ENCODE measurements at places on chromosomes 12 and 14.

- DNase-seq, result no peak
Measured at GRCh38 chr14:20417250-20418186, 4.2 kb upstream of the TEP1 start.

- DNase-seq, result no peak
Measured at GRCh38 chr12:4421590-4422031, 24.0 kb downstream of the FGF6 start.

DNA sequence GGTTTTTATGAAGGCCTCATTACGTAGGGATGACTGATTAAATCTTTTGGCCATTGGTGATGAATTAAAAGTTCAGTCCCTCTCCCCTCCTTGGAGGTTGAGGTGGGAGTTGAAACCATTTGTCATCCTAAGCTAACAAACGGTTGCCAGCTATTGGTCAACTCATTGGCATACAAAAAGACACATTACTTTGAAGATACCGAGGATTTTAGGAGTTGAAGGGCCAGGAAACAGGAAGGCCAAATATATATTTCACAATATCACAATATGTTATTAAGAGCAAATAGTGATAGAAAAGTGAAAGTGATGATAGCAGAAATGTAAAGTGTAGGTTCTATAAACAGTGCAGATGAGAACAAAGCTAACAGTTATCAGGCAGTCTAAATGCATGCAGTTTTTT lies 24.4 kb downstream of the RCOR1 start:
- DNase-seq, result no peak

DNA sequence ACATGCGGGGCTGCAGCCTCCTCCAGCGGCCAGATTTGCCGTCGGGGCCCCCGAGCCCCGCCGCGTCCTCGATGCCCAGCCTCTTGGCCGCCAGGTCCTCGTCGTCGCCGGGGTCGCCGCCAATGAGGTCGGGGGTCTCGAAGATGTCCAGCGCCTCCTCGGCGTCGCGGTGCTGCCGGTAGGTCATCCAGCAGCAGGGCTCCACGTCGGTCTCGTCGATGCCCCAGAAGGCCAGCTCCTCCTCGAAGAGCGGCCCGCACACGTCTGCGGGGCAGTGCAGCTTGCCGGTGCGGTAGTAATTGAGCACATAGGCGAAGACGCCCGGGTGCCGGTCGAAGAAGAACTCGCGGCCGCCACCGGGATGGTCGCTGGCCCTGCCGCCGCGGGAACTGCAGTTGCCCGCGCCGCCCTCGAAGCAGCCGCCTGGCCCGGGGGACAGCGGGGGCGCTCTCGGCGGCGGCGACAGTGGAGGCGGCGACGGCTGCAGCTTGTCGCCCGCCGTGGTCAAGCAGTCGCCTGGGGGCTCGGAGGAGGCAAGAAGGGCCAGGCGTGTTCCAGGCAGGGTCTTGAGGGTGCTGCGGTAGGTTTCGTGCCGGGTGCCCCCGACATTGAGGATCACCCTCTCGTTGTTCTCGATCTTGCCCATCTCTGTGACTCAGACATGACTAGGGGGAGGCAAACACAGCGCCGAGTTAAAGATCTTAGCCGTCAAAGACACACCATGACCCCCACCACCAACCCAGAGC lies 2.1 kb downstream of the KCNC2 start:
- no peak for DNase-seq

DNA sequence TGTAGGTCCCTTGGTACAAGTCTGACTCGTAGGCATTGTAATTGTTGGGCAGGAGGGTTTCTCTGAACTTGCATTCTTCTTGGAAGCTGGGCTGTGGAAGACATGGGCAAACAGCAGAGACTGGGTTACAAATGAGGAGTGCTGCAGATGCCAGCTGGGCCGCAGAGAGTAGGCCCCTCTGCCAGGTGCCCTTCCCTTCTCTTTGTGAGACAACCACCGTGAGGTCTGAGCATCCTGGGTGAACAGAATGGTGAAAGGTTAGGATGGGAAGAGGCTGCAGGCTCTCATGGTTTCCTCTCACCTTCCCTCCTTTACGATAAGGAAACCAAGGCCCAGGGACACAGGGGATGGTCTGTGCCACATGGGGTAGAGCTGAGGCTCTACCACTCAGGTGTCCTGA lies 11.3 kb downstream of the FGF6 start:
- no peak for DNase-seq

- DNase-seq, result no peak
Measured at GRCh38 chr14:31898838-31899528, 178.1 kb upstream of the ARHGAP5 start.

DNA sequence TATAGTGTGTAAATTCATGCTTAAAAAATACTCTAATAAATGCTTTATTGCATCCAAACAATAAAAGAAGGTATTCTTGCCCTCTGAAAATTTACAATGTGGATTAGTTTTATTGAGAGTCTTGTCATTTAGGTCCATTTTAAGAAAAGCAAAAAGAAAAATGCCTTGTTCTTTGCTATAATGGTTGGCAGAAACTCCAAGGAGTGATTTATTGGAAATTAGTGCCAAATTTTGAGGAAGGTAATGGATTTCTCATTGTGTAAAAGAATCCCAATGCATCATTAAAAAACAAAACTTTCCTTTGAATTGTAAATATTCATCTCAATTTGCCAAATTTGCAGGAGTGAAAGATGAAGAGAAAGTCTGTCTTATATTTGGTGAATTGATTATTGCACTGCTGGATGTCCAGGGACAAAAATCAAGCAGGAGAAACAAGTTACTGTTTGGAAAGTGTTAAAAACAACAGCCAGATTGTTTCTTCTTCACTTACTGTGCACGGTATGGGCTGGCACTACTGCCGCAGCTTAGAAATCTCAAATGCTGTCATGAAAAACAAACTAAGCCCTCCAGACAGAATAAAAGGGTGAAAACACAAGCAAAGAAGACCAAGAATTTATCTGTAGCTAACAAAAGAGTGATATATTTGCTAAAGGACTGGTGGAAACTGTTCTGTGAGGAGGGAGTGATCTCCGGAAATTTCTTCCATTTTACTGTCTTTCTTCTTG lies 511.7 kb downstream of the TMTC2 start:
- no peak for DNase-seq

GRCh38 chr14:70642303-70643235 lies 853 bp downstream of the TTC9 start:
- no peak for DNase-seq

DNA sequence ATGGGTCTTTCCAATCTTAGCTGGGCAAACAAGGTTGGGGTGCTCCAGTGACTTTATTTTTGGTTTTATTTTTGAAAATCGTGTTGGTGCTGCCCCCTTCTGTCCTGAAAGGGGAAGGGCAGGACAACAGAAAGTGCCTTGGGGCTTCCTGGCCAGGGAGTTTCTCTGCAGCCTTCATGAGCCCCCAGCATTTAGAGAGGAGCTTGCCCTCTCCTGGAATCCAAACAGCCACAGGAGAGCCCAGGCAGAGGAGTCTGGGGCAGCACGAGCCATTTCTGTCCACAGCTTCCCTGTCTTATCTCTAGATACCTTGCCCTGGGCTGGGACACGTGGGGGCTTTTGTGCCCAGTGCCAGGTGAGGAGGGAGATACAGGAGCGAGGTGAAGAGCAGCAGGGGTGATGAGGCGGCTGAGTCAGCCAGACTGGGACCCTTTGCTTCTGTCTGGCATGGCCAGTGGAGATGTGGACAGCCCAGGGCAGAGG lies 4.4 kb upstream of the C1RL start:
- no peak for DNase-seq

DNA sequence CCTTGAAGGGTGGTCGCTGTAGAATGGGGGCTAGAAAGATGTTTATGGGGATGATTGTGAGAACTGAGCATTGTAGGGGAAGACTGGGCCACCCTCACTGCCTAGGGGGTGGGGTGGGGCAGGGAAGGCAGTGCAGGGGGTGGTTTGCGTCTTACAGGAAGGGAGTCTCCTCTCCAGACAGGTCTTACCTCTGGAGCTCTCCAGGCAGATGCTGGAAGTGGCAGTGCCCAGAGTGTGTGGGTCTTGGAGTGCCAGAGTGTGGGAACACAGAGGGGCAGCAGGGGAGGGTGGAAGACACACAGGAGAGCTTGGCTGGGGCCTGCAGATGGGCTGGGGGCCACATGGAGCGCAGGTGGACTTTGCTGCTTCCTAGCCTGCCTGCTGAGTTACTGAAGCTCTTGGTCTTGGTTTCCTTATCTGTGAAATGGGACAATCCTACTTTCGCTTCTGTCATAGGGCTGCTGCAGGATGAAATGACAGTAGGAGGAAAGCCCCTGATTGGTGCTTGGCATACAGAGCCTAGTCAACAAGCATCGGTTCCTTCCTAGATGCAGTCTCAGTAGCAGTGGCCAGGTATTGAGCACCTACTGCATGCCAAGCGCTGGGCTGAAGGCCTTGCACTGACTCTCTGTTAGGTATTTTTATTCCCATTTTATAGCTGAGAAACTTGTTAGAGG lies 118.3 kb downstream of the SLC25A47 start:
- DNase-seq, result no peak

GRCh38 chr12:57238854-57239554 lies 9.5 kb downstream of the SHMT2 start:
- DNase-seq, result no peak

DNA sequence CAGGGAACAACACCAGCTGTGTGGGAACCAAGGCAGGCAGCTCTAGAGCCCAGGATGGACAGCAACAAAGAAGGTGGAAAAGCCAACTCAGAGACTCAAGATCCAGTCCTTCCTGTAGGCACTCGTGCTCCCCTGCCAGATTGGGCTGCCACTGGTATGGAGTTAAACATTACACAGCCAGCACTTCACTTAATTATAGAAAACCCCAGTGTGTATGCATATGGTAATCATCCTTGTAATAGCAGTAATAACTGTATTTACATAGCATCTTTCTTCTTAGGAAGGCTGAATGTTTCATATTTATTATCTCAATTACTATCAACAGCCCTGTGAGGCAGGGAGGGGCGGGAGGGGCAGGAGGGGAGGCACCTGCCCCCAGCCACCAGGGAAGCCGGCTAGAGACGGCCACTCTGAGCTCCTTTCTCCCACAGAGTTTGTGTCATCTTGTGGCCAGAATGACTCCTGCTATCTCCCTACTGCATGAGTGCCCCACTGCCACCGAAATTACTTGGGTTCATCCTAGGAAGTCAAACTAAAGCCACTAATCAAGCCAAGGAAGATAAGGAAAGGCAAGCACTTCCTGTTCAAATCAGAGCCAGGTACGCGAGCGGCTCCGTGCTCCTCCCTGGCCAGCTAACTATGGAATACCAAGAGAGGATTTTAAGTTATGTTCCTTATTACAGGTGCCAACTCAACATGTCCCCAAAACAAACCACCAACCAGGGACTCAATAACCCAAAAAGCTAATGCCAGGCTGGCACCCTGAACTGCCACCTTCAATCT lies 15.7 kb upstream of the RAB35 start:
- no peak for DNase-seq

GRCh38 chr12:98591209-98591608 lies 2.3 kb upstream of the SLC25A3 start:
- no peak for DNase-seq

DNA sequence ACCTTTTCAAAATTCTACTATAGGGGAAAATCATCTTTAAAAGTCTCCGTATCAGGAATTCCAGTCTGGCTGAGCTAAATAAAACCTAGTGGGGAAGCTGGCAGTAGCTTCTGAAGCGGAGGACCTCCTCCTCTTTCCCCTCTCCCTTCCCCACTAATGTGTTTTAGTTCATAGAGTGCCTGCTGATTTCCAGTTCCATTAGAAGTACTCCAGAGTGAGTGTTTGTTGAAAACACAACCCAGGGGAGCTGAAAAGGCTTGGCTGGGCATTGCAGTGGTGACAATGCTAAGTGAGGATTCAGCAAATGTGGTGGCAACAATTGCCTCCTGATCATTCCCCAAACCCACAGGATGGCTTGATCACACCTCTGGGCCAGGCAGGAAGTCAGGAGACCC lies 144.2 kb upstream of the FRMD6 start:
- DNase-seq, result no peak

- DNase-seq, result no peak
Measured at GRCh38 chr12:118981285-118982211, at the start of gene SRRM4. TSS of gene SRRM4 (plus strand) at chr12:118981541. CDS start at chr12:118981883, 342 bp downstream.

GRCh38 chr12:124513297-124513867 lies 54.0 kb downstream of the NCOR2 start:
- DNase-seq, result no peak

GRCh38 chr12:6928703-6929407 lies 1.1 kb downstream of the ATN1 start:
- DNase-seq, result no peak

DNA sequence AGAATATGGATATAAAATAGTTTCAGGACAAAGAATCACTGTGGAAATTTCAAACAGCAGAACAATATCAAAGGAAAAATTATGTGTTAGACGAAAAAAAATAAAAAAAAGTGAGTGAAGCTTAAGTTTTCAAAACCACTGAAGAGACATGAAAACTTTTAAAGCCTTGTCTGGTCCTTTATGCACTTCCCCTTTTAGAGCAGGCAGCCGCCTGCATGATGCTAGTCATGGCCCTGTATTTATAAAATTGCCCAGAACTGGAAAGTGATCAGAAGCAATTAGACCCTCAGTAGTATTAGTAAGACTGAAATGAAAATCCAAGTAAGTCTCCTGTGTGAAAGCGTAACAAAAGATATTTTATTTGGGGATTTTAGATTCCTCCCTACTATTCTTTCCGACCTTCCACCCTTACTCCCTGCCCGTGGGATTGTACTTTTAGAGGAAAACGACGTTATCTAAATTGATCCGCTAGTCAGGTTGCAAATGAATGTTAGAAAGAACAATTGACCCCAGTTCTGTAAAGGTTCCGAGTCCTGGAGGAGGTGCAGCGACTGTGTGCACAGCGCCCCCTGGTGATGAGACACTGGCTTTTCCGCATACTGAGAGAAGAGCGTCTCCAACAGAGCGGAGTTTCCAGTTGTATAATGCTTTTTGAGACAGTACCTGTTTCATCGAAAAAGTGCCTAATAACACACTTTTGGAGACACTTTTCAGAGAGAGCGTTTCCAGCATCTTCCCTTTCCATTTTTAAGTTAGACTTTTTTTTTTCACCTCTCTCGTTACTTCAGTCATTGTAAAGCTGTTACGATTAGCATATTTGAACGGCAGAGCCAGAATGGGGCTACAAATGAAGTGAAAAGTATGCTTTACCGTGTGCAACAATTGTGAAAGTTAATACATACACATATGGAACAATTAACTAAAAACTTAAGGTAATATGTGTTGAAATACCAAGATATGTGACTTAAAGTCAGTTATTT lies 12.4 kb downstream of the MGST1 start:
- no peak for DNase-seq

GRCh38 chr14:99522457-99522891 lies 41.3 kb downstream of the CCNK start:
- no peak for DNase-seq

DNA sequence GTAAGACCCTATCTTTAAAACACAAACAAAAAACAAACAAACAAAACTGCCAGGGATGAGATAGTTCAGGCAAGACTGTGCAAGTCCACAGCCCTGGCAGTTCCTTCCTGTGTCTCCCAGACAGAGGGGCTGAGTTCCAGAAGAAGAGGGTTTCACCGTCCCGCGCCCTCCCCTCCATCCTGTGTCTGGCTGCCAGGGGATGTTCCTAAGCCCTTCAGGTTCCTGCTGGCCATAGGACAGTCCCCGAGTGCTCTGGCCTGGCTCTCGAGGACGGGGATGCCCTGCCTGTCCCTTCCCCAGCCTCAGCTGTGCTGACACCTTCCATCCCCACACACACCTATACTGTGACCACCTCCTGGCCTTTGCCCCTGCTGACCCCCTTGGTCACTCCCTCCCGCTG lies 40.6 kb upstream of the EIF5 start:
- DNase-seq, result no peak

Measured in GM12878 (cell line).